Cerebellum (tissue), 4 donors: ENCODE measurements at places on chromosomes 6 and 20. TPM values are rescaled to one million over a fixed set of nuclear protein-coding genes. Genes with fewer than 3 reads are reported as not detected.

The SUMO4 gene
- 12.2 TPM for total RNA-seq

DNA sequence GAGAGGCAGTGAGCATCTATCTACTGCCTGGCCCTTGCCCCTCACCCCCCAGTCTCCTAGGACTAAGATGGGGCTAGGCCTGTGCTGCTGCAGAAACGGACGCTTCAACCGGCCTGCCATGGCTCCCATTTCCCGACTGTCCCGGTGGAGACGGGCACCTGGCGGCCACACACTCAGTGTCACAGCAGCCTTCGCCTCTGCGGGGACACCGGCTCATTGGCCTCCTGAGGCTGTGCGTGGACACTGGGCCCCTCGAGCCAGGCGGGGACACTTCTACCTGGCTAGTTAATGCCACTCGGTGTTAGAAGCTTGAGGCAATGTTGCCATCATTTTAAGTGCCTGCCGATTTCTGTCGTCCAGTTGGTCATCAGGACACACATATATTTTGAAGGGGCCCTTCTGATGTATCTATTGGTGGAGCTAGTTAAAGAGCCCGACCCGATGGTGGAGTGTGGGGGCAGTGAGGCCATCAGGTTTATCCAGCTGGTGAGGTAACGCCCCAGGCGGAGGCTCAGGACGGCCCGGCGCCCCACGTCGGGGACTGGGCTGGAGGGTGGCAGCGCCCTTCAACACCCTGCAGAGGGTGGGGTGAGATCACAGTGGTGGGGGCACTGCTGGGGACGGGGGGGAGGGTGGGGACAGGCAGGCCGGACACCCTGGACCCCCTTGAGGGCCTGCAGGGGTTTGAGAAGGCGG is 58.9 kb upstream of the GATA5 start:
- DNase-seq: no peak

GRCh38 chr6:46917002-46917545 is 4.7 kb downstream of the ADGRF5 start:
- no peak for DNase-seq

The ASIP gene
- total RNA-seq: not detected

The SPINT4 gene
- total RNA-seq: not detected

DNA sequence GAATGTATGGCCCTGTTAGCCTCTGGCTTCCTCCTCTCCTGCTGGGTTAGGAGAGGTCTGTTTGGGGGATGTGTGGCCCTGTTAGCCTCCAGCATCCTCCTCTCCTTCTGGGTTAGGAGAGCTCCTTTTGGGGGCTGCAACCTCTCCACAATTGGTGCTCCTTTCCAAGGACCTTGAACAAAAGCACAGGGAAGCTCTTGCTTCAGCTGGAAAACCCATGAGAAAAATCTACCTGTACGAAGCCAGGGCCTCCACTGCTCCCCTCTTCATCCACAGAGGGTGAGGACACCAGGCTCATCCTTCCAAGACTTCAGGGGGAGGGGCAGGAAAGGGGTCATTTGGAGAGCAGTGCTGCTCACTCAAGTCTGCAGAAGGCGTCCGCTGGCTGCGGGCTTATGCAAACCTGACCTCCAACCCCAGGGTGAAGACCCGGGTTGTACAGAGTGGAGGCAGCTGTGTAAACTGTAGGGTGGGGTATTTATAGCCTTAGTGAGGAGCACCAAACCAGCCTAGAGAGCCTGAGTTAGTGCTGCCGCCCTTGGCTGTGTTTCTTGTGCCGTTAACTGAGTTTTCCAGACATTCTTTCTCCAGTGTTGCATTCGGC is 62.1 kb downstream of the SLC24A3 start:
- no peak for DNase-seq

DNA sequence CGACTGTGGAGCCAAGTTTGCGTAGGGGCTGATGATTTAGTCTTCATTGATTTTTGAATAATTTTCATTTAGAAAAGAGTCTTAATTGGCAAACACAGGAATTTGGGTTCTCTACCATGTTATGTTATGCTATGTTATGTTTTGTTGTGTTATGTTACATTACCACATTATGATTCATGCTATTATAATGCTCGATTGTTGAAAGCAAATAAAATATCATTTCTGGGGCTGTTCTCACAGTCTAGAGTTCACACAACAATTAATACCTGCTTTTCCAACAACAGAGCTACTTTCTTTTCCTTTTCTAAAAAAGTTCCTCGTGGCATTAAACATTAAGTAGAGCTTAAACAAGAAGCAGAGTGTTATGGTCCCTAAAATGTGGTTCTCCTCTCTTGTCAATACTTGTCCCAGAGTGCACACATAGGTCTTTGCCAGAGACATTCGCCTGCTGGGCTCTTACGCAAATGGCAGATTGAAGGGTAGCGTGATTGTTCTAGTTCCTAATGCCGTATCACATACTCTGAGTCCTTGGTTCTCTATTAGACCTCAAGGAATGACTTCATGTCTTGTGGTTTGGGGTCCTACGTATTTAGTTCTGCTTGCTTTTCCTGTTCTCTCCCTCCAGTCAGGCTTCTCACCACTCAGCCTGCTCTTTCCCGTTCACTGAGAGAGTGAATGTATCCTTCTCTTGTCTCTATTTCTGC is 370.3 kb downstream of the CD109 start:
- no peak for DNase-seq

DNA sequence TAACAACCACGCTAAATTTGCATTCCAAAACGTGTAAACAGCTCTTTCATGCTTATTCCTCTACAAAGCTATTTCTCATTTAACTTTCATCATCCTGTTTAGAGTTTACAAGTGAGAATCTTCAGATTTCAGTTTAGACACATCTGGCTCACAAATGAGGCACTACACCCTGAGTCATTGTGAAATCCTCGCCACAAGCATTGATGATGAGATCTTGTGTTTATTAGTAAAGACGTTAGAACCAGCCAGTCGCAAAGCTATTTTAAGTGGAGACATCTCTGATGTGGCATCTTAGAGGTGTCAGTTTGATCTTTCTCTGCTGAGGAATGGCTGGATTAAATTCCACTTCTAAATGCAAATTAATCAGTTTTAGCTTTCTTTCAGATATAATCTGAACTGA is 8.3 kb upstream of the ISM1 start:
- no peak for DNase-seq

DNA sequence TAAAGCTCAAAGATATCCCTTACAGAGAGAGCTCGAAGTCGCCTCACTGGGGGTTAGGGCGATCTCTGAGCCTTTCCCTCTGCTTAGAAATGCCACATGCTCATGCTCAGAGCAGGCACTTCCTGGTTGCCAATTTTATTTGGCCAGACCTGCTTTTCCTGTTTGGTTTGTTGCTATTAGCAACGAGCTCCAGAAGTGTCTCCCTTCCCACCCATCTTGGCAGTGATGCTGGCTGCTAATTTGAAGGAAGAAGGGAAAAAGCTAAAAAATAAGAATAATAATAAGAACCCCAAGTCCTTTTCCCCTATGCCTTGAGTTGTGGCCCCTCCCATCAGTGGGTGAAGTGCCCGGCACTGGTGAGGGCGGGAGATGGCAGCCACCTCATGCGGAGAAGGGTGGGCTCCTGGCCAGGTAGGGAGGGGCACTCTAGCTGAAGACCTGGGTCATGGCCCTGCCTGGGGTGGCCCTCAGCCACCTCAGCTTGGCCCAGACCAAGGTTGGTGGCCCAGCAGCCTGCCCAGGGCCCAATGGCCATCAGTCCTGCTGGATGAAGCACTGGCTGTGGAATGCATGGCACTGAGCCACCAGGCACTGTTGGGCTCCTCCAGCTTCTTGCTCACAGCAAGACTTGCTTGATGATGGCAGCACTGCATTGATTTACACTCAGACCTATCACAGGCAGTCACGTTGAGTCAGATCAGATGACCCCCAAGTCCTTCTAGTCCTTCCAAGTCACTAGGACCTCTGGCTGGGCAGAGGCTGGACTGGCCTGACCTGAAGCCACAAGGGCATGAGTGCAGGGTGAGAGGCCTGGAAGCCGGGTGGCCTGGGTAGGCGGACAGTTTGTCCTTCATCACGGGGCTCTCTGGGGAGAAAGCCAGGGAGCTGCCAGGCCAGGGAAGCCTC is 79.0 kb downstream of the SYNJ2 start:
- DNase-seq: peak; percentile 72
